Stimulated activated CD4-positive, alpha-beta T cell treated with anti-CD3 and anti-CD28 coated beads, TNF-alpha, amount 100 ng/mL, for 24 hours (primary cell): ENCODE measurements at places on chromosomes 5 and 9.

- no peak for DNase-seq
These were observed 109.1 kb downstream of the ZNF462 start for GRCh38 chr9:106972082-106972481.

DNA sequence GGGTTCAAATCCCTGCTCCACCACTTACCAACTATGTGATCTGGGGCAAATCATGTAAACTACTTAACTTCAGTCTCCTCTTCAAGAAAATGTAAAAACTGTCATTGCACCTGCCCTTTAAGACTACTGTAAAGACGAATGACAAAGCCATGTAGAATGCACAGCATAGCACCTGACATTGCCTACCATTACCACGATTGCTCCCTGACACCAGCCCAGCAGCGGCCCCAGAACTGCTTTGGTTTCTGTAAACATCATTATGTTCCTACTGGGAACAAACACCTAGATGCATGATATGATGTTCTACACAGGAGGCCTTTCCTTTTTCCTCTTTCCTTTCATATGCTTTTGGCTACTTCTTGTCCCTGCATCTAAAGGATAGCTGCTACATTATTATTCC, 23.1 kb upstream of the PLPP6 start:
- DNase-seq = no peak

DNA sequence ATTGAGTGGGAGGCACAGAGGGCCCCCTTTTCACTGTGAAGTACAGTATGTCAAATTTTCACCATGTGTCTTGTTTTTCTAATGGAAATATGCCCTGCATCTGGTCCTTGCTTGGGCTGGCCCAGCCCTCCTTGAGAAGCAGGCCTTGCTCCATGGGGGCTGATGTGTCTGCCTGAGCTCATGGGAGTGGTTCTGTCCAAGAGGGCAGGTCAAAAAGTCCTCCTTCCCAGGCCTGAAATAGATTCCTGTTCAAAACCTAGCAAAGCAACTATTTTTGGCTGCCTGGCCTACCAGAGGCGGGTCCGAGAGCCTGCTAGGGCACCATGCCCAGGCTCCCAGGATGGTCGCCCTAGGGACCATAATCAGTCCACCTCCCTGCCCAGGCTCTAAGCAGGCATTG, 40.5 kb upstream of the NEURL1B start:
- DNase-seq = no peak

DNA sequence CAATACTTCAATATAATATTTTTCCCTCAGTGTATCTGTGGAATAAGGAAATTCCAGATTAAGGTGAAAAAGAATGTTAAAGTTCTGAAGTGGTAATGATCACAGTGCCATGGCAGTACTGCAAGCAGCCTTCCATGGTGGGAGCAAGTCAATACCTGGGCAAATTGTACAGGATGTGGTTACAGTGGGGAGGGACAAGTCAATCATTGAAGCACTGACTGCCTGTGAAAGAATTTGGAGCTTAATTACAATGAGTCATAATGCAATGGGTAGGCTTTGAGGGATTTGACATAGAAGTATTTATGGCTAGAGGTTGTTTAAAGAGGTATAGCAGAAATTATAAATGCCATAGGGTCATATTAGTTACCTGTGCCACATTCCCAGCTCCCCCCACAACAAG, 786.5 kb upstream of the ACO1 start:
- no peak for DNase-seq

DNA sequence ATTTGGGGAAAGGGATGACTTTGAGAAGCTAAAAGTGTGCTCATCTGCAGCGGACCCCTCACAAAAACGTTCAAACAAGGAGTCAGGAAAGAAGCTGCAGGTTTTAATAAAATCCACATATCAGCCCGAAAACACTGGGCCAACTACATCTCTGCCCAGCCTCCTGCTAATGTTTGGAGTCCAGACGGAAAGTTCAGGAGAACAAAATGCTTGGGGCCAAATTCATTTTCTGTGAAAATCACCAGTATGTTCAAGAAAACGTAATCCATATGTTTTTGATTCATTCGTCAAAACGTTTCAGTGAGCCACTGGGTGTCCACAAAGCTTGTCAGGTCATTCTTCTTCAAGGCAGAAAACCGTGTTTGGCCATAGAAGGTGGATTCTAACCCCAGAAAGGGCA, 87.5 kb upstream of the GAS1 start:
- DNase-seq = no peak

DNA sequence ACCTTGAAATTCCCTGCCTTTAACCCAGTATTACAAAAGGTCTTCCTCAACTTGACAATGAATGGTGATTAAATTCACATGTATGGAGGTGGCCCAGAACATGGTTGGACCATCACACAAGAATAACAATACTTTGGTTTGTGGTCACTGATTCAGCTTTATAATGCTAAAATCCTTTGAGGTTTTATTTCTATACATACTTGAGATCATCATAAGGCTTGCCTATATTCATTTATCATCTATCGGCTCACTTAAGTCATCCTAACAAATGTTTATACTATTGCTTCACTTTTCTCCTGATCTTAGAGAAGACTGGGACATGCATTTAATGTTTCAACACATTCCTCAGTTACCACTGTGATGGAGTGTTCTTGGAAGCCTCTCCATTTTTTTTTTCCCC, 191.3 kb downstream of the DMAC1 start:
- no peak for DNase-seq

DNA sequence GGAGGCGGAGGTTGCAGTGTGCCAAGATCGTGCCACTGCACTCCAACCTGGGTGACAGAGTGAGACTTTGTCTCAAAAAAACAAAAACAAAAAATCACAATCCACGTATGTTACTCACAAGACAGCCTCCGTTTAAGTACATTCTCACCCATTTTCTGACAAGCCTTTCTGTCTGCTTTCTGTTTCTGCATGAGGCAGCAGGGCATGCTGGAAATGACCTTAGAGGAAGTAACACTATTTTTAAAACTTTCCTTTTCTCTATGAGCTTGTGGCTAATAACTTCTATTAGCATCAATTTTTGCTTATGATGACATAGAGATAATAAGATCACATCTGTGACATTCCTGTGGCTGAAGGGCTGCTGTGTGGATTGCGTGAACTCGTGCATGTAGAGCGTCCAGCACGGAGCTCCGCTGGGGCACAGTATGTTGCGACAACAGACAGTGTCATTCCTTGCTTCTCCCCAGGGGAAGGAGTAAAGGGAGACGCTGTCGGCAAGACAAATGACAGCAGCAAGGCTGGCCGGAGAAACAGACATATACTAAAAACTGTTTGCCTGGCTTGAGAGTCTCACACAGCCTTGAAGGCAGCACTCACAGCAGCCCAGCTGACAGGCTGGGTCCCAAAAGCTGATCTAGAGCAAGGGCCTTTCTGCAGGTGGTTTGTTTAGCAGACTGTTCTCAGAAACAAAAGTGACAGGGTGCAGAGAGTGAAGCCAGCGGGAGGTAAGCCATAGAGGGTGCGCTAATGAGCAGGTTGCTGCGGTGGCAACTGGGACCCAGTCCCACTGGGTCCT, 1.6 kb downstream of the BTNL3 start:
- DNase-seq = no peak
